Activated CD8-positive, alpha-beta memory T cell treated with anti-CD3 and anti-CD28 coated beads, Interleukin-2, amount 10 ng/mL, durations not matched to agents 7 days and 5 days (primary cell): ENCODE measurements at places on chromosomes 11 and 22. TPM values are rescaled to one million over a fixed set of nuclear protein-coding genes. Genes with fewer than 3 reads are reported as not detected.

GRCh38 chr22:43554694-43555365 lies 143.0 kb downstream of the MPPED1 start:
- peak; percentile 9 for DNase-seq
- H3K27ac ChIP-seq, result no peak overlapping the region
- H3K27me3 ChIP-seq, result peaks cover 2% of the 10 kb centered on the region
- no peaks in the 10 kb centered on the region for H3K4me1 ChIP-seq

HTR3A gene
- total RNA-seq, result not detected

DNA sequence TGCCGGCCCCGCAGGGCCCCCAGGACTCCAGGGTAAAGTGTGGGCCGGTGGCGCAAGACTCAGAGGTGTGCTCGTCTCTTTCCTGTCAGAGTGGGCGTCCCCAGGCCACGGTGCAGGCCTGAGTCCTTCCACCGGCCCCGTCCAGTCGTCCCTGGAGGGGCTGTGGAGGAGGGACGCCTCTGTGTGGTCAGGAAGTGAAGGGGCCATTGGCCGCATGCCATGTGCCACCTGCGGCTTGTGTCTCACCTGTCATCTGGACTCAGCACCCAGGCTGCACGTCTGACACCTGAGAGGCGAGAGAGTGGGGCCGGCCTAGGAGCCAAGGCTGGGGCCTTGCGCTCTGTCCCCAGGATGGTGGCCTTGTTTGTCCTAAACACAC lies 25.2 kb downstream of the MUC6 start:
- no peak for DNase-seq
- H3K4me3 ChIP-seq, result no peak overlapping the region
- no peak overlapping the region for H3K27ac ChIP-seq
- no peaks in the 10 kb centered on the region for H3K36me3 ChIP-seq

F2 gene
- total RNA-seq, result not detected

DNA sequence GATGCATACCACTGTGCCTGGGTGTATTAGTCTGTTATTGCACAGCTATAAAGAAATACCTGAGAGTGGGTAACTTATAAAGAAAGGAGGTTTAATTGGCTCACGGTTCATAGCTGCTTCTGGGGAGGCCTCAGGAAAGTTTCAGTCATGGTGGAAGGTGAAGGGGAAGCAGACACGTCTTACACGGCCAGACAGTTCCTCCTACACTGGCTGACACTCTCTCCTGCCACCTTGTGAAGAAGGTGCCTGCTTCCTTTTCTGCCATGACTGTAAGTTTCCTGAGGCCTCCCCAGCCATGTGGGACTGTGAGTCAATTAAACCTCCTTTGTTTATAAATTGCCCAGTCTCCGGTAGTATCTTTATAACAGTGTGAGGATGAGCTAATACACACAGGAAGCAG lies 33.6 kb upstream of the CD81 start:
- no peaks in the 10 kb centered on the region for H3K36me3 ChIP-seq
- no peaks in the 10 kb centered on the region for H3K4me1 ChIP-seq
- no peak overlapping the region for H3K27ac ChIP-seq
- no peak overlapping the region for H3K4me3 ChIP-seq

DNA sequence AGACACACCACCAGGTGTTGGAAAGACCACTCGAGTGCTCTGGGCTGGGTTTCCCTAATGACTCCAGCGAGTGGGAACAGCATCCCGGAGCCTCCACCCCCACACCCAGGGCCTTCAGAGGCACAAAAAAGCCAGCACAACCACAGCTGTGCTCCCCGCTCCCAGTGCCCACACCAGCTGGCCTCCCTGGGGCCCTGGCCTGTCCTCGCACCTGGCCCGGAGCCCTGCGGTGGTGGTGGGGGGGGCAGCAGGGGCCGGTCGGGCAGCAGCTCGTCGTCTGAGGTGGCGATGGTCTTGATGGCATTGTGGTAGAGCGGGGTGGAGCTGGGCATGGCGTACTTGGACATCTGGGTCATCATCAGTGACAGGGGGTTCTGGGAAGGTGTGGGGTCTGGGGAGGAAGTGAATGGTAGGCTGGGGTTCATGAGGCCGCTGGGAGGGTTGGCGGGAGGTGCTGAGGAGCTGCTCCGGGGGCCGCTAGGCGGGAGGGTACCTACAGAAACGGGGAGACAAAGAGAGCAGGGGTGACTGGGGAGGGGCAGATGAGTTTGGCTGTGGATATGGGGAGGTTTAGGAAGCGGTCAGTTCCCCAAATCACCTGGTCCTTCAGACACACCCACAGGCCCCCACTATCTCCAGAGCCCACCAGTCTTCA lies 16.1 kb downstream of the CXCR5 start:
- peaks cover 12% of the 10 kb centered on the region for H3K4me1 ChIP-seq
- DNase-seq, result no peak
- peaks cover 11% of the 10 kb centered on the region for H3K36me3 ChIP-seq

- no peak for DNase-seq
- peaks cover 2% of the 10 kb centered on the region for H3K36me3 ChIP-seq
- H3K27ac ChIP-seq, result no peak overlapping the region
- peaks cover 7% of the 10 kb centered on the region for H3K27me3 ChIP-seq
Observed at GRCh38 chr22:28398981-28399380, 280.7 kb downstream of the TTC28 start.

DNA sequence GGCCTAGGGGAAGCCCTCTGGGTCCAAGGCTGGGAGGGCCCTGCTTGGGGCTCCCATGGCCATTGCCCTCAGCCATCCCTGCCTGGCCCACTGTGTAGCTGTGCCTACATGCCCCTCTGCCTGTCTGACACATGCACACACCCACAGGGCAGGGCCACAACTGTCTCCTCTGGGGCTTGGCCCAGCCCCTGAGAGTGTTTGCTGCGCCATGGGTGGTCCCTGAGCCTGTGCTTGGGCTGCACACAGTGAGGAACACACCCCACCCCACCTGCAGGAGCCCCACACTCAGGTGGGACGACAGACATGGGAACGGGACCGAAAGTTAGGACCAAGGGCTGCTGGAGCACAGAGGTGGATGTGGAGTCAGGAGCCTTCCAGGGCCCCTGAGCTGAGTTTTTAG lies 489.5 kb downstream of the TBC1D22A start:
- H3K27me3 ChIP-seq, result no peaks in the 10 kb centered on the region
- no peak overlapping the region for H3K4me3 ChIP-seq
- H3K4me1 ChIP-seq, result no peaks in the 10 kb centered on the region
- H3K27ac ChIP-seq, result no peak overlapping the region
- no peak for DNase-seq
- no peaks in the 10 kb centered on the region for H3K36me3 ChIP-seq

SPINDOC gene
- total RNA-seq, result 53.4 TPM

GNAZ gene
- total RNA-seq, result 0.12 TPM

DNA sequence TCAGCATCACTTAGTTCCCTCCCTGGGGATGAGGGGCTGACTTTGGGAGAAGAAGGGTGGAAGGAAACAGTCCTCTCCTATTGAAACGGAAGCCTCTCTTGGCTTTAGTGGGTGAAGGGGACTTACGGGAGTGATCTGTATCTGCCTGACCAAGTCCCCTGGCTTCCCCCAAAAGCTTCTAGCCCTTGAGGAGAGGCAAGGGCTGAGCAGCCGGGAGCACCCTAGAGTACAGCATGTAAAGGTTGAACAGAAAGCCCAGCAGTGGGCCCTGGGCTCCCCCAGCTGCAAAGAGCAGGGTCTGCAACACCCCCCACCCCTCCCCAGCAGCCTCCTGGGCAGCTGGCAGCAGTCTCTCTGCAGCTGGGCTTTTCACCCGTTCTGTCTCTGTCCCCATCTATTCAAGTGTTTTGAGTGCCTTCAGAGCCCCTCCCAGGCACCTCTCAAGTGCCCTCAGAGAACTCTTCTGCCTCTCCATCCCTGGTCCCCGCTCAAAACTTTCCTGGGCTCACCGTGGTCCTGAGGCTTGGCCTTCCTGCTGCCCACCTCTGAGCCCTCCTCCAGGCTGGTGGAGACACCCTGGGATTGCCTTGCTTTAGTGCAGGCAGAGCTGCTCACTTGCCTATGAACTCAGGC lies 2.7 kb downstream of the CAPN5 start:
- peaks cover 24% of the 10 kb centered on the region for H3K4me1 ChIP-seq
- H3K36me3 ChIP-seq, result no peaks in the 10 kb centered on the region
- no peak for DNase-seq

GRCh38 chr11:100769165-100769564 lies 82.1 kb downstream of the ARHGAP42 start:
- H3K27ac ChIP-seq, result no peak overlapping the region
- H3K27me3 ChIP-seq, result no peaks in the 10 kb centered on the region
- no peaks in the 10 kb centered on the region for H3K4me1 ChIP-seq
- H3K36me3 ChIP-seq, result no peaks in the 10 kb centered on the region
- H3K4me3 ChIP-seq, result no peak overlapping the region
- no peak for DNase-seq

CPSF7 gene
- 118 TPM for total RNA-seq

DNA sequence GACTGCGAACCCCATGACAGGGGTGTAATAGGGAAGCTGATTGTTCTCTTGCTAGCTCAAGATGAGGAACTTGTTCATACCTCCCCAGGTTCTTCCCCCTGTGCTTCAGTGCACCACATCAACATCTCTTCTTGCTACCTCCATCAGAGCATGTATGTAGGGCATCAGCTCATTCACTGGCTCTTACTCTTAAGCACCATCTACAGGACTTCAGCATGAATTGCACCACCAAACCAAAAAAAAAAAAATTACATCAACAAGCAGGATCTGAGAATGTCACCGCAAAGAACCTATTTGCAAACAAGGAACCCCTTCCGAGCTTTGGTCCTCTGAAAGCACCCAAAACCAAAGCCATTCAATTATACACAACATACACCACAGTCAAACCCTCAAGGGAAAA lies 2226.5 kb upstream of the RAG2 start:
- no peak overlapping the region for H3K27ac ChIP-seq
- DNase-seq, result no peak
- no peak overlapping the region for H3K4me3 ChIP-seq
- no peaks in the 10 kb centered on the region for H3K27me3 ChIP-seq
- H3K4me1 ChIP-seq, result no peaks in the 10 kb centered on the region

GRCh38 chr11:3825473-3826154 lies 15.1 kb downstream of the RHOG start:
- H3K36me3 ChIP-seq, result peaks cover 24% of the 10 kb centered on the region
- peaks cover 21% of the 10 kb centered on the region for H3K4me1 ChIP-seq
- no peaks in the 10 kb centered on the region for H3K27me3 ChIP-seq
- H3K4me3 ChIP-seq, result no peak overlapping the region
- no peak for DNase-seq

GRCh38 chr11:32231909-32232493 lies 141.1 kb downstream of the RCN1 start:
- H3K4me3 ChIP-seq, result no peak overlapping the region
- peaks cover 18% of the 10 kb centered on the region for H3K27me3 ChIP-seq
- H3K4me1 ChIP-seq, result no peaks in the 10 kb centered on the region
- no peaks in the 10 kb centered on the region for H3K36me3 ChIP-seq

DNA sequence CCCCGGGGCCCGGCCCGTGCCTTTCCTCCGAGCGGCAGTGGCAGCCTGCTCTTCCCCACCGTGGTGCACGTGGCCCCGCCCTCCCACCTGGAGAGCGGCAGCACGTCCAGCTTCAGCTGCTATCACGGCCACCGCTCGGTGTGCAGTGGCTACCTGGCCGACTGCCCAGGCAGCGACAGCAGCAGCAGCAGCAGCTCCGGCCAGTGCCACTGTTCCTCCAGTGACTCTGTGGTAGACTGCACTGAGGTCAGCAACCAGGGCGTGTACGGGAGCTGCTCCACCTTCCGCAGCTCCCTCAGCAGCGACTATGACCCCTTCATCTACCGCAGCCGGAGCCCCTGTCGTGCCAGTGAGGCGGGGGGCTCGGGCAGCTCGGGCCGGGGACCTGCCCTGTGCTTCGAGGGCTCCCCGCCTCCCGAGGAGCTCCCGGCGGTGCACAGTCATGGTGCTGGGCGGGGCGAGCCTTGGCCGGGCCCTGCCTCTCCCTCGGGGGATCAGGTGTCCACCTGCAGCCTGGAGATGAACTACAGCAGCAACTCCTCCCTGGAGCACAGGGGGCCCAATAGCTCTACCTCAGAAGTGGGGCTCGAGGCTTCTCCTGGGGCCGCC lies 11.9 kb downstream of the C22orf31 start:
- no peak overlapping the region for H3K4me3 ChIP-seq
- H3K4me1 ChIP-seq, result no peaks in the 10 kb centered on the region
- no peaks in the 10 kb centered on the region for H3K36me3 ChIP-seq
- H3K27me3 ChIP-seq, result peaks cover 1% of the 10 kb centered on the region

CNGA4 gene
- 0.26 TPM for total RNA-seq

CDC42BPG gene
- total RNA-seq, result 0.50 TPM

DNA sequence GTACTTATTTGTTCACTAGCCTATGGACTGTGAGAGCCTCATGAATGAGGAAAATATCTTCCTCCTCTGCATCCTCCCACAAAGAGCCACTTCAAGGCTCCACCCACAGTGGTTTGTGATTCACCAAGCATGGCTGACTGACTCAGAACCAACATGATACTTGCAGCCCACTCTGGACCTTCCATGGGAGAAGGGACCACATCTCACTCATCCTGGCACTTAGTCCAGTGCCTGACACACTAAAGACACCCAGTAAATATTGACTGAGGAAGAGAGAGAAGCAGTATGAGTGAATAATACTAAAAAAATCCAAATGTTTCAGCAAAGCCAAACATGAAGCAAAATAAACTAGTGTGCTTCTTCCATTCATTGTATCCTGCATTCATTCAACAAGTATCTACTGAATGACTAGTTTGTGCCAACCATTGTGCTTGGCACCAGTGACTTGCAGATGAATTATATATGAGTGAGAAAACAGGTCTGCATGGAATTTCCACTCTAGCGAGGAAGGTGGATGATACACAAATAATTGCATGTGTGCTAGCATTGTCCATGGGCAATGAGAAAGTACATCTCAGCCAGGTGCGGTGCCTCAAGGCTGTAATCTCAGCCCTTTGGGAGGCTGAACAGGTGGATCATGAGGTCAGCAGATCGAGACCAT lies 54.9 kb upstream of the BLID start:
- H3K4me1 ChIP-seq, result no peaks in the 10 kb centered on the region
- no peaks in the 10 kb centered on the region for H3K36me3 ChIP-seq
- no peak overlapping the region for H3K27ac ChIP-seq
- DNase-seq, result no peak
- H3K27me3 ChIP-seq, result no peaks in the 10 kb centered on the region
- no peak overlapping the region for H3K4me3 ChIP-seq

GRCh38 chr11:2770761-2771301 lies 71.0 kb upstream of the KCNQ1OT1 start:
- H3K4me3 ChIP-seq, result no peak overlapping the region
- peaks cover 18% of the 10 kb centered on the region for H3K27me3 ChIP-seq
- no peak overlapping the region for H3K27ac ChIP-seq
- peak; percentile 32 for DNase-seq
- no peaks in the 10 kb centered on the region for H3K36me3 ChIP-seq

IFITM1 gene
- 459 TPM for total RNA-seq

GRCh38 chr11:27296497-27296896 lies 66.5 kb downstream of the CCDC34 start:
- H3K4me3 ChIP-seq, result no peak overlapping the region
- H3K36me3 ChIP-seq, result peaks cover 2% of the 10 kb centered on the region
- no peak for DNase-seq
- H3K27ac ChIP-seq, result no peak overlapping the region
- H3K4me1 ChIP-seq, result peaks cover 3% of the 10 kb centered on the region

TOMM22 gene
- 94.9 TPM for total RNA-seq

PRG2 gene
- 0.79 TPM for total RNA-seq

MAP6 gene
- total RNA-seq, result 0.30 TPM

GRCh38 chr11:79363861-79364378 lies 76.9 kb downstream of the TENM4 start:
- no peaks in the 10 kb centered on the region for H3K36me3 ChIP-seq
- no peaks in the 10 kb centered on the region for H3K27me3 ChIP-seq
- H3K4me3 ChIP-seq, result no peak overlapping the region
- DNase-seq, result no peak
- no peaks in the 10 kb centered on the region for H3K4me1 ChIP-seq
